NCI-H2171 (cell line): ENCODE measurements at places on chromosomes 2 and 18.

DNA sequence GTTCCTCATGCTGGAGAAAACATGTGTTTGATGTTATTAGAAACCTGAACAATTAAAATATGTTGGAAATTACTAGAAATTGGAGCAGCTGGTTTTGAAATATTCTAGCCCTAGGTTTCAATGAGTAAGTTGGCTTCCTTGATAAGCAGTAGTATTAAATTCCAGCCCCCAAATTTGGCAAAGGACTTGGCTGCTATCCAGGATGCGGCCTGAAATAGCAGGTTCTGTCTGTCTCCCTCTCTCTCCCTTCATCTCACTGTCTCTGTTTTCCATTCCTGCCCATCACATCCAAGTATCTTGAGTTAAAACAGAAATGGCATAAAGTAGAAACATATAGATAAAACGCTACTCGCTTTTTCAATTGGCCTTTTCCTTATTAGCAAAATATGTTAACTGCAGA is 20.9 kb upstream of the GPR45 start:
- DNase-seq, result no peak

DNA sequence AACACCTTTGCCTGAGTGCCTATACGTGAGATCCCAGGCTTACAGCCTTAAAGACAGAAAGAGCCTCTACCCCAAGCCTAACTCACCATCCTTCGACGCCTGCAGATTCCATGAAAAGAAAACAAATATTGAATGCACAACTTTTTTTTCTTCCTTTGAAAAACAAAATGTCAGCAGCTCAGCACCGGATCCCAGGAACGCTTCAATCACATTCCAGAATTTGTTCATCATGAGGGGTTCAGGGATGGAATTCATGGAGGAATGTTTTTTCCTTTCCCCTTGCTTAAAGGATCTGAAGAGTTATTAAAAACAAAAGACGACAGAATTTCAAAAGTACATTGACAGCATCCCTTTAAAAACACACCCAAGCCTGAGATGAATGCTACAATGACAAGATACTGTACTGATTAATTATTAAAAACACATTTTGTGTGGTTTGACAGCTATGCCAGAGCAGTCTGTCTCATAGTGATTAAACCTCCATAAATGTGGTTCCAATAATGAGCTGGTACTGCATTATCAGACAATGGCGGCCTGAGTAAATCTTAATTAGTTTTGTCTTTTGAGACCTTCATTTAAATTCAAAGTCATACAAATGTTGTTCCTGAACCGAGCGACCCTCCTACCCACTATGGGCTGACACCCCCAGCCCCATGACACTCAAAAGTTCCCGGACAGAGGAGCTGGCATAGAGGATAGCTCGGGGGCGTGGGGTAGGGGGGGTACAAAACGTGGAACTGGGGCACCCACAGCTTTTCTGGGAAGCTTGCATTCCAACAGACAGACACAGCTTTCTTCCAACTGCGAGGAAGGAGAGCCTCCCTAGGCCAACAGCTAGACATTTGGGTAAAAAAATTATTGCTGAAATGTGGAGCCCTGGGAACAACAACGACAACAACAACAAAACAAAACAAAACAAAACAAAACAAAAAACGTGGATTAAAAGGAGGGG is 227.5 kb downstream of the TTC32 start:
- no peak for DNase-seq

DNA sequence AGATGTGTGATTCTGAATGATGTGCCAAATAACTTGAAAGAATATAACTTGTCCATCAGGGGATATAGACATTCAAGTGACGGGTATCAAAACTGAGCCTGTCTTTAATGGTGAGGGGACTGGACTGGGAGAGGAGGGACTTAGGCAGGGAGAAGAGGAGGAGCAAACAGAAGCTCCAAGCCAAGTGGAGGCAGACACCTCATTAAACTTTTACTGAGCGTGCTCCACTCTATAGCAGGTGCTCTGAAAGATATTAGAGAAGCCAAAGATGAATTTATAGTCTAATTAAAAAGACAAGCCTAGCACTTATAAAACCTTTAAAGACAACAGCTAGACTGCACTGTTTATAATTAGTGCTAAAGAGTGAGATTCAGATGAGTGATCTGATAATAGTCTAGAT is 47.7 kb upstream of the SMAD2 start:
- no peak for DNase-seq

DNA sequence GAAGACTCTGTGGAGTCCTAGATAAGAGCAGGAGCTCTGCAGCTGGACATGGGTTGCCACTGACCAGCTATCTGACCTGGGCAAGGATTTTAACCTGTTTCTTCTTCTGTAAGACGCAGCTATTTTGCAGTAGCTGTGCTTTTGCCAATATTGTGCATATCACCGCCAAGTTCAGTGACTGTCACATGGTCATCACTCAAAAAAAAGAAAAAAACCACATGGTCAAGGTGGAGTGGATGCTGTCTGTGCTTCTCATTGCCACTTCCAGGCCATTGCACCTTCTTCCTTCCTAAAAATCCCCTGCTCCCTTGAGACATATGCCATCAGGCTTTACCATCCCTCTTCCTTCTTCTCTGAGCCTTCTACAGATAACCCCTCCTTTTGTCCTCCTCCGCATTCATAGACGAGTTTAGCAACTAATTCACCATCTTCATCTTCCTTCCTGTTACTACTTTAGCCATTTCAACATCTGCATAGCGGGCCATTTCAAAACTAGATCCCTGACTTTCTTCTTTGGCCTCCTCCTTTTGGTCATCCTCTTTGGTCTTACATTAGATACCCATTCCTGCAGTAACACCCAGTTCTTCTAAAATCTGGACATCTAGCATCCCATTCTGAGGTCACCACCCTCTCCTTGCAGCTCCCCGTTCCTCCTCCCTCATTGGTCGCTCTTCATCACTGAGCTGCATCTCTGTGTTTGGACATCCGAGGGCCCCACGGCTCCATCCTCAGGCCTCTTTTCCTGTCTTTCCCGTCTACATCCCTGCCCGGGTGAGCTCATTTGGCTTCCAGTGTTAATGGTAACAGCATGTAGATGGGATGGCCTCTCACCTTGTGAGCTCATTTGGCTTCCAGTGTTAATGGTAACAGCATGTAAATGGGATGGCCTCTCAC is 17.8 kb downstream of the RNF144A start:
- DNase-seq, result no peak

DNA sequence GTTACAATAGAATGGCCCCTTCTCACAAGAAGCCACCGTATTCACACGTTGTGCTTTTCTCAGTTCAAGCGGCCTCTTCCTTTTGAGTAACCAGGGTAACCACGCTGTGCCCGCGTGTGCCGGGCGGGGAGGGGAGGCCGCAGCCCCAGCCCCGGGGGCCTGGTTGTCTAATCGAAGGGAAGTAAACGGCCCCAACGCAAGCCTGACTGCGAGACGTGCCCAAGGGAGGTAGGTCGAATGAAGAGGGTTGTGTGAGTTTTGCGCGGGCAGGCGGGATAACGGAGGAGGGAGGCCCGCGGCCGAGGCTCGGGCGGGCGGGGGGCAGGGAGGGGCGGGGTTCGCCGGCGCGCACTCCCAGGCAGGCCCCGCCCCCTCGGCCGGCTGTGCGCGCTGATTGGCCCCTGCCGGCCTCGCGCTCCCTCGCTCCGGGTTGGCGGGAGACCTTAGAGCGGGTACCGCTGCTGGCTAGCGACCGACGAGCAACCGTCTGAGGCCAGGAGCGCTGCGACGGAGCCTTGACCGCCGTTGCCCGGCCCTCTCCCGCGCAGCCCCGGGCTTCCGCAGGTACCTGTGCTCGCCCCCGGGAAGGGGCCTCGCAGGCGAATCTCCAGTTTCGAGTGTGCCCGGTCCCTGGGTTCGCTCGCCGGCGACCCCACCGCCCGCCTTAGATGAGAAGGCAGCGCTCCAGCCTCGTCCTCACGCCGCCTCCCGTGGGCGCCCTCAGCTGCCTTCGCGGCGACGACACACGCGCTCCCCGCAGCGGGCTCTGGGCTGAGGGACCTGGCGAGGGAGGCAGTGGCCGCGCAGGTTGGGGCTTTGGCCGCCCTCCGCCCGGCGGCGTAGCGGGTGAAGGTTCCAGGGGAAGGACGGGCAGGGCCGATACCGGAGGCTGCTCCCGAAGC is at the start of gene SPDYA:
TSS of gene SPDYA (plus strand) at position 451 of the 902 bp plus-strand sequence. CDS start 5,181 bp downstream, outside the sequence.
- peak; percentile 72 for DNase-seq

GRCh38 chr2:220227266-220227920 is 600.0 kb downstream of the SLC4A3 start:
- DNase-seq, result no peak

DNA sequence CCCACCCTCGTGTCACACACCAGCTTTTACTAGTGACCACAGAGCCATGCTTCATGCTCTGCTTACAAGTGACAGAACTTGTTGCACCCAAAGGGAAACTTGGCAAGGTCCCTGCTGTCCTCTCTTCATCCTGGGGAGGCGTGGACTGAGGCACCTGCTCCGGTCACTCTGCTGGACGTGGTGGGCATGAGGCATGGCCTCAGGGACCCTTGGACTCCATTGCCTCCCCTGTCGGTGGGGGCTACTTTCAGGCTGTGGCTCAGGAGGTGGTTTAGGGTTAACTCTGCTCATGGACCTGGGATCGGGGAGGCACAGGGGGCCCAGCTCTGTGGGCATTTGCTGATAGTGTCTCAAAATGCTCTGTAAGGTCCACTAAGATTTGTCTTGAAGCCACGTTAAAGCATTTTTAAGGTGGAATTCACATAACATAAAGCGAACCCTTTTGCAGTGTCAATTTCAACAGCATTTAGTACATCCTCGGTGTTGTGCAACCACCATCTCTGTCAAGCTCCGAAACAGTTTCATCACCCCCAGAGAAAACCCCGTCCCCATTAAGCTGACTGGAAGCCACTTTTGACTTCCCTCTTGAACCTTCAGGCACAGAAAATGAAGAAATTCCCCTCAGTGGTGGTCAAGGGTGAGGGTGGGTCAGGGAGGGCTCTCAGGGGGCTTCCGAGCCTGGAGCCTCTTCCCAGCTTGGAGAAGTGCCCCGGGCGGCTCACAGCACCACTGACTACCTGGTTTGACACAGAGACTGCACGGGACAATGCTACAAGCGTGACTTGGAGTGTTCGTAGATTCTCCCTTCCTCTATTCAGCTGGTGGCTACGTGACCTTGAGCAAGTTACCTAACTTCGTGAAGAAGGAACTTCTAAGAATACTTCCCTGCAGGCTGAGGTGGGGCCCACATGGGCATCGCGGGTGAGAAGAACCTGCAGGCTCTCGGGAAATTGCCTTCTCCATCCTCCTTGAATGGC is 100.0 kb upstream of the HDAC4 start:
- DNase-seq, result no peak

- DNase-seq, result no peak
These were observed 12.6 kb upstream of the EIF2AK3 start for GRCh38 chr2:88639865-88640264.

DNA sequence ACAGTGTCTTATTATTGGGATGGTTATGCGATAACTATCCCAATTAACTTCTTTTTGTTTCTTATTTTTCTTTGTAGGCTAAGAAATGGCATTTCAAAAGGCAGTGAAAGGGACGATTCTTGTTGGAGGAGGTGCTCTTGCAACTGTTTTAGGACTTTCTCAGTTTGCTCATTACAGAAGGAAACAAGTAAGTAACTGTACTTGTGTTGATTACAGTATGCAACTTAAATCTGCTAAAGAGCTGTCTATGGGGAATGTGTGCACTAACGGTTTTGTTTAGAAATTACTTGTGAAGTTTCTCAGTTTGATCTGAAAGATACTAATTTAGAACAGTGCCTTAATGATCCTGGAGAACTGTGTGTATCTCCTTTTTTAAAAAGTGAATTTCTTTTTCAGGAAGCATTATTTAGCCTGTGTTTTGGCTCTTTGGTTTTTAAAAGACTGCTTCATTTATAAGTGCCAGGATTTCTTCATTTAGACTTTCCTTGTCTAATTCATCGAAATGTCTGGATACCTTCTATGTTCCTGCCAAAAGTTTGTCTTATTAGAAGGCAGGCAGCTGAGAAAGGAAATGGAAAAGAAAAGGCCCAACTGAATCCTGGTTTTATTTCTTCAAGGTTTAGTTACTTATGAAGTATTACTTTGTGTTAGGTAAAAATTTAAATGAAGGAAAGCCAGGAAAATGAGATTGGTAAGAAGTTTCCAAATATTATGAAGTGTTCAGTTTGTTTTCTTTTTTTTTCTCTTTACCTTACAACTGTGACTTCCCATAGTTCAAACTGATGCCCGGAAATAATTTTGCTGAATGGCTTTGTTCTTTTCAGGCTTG is 40.1 kb downstream of the GPD2 start:
- no peak for DNase-seq

- no peak for DNase-seq
These were observed 446 bp upstream of the EFHD1 start for GRCh38 chr2:232632904-232633412.

GRCh38 chr2:52933878-52934277 is 833.7 kb upstream of the CHAC2 start:
- DNase-seq, result no peak

GRCh38 chr18:69213842-69214241 is 186.8 kb upstream of the DOK6 start:
- no peak for DNase-seq

GRCh38 chr2:85589982-85590791 is 5.4 kb upstream of the RNF181 start:
- DNase-seq, result no peak

GRCh38 chr18:59056706-59057492 is 82.8 kb upstream of the SEC11C start:
- no peak for DNase-seq

GRCh38 chr18:13657974-13658373 is 68.4 kb downstream of the FAM210A start:
- no peak for DNase-seq

GRCh38 chr2:98489971-98490962 is 45.6 kb downstream of the INPP4A start:
- DNase-seq, result no peak

- peak; percentile 58 for DNase-seq
These were observed 2.6 kb upstream of the CYP26B1 start for GRCh38 chr2:72150157-72150860.

GRCh38 chr2:150644298-150645067 is 157.0 kb upstream of the RND3 start:
- no peak for DNase-seq

GRCh38 chr2:67463810-67464209 is 66.7 kb downstream of the ETAA1 start:
- DNase-seq, result peak; percentile 34

DNA sequence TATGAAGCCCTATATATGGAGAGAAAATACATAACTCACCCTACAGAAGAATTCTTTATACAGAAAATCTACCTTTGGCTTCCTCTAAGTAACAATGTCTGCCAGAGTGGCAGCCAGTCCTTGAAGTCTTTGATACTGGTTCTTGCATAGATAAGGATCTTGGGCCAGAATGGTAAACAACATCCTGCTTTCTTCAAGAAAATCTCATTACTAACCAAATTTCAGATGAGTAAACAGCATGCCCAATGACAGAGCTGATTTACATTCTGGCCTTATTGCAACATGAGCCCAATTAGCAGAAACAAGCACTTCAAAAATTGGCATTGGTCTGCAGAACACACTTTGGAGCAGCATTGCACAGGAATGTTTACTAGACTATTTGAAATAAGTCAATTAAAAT is 336.5 kb upstream of the ST6GAL2 start:
- DNase-seq, result no peak

GRCh38 chr18:48376406-48376805 is 32.8 kb downstream of the ZBTB7C start:
- no peak for DNase-seq

DNA sequence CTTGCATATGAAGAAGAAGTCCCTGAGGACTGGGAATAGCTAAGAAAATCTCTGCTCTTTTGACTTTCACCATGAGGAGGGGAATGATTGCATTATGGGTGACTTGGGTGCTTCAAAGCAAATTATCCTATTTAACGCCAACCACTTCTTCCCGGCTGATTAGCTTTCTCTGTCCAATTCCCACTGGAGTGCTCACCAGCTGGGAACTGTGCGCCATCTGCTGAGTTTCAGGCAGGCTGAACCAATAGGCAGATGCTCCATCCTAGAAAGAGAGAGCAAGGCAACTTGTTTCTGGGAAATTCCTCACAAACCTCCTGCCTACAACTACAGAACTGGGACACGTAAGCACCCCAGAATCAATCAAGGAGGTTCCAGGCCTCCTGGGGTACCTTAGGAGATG is 49.4 kb downstream of the POLE4 start:
- peak; percentile 85 for DNase-seq
